ENCODE measurements at places on chromosomes 12 and 14.

DNA sequence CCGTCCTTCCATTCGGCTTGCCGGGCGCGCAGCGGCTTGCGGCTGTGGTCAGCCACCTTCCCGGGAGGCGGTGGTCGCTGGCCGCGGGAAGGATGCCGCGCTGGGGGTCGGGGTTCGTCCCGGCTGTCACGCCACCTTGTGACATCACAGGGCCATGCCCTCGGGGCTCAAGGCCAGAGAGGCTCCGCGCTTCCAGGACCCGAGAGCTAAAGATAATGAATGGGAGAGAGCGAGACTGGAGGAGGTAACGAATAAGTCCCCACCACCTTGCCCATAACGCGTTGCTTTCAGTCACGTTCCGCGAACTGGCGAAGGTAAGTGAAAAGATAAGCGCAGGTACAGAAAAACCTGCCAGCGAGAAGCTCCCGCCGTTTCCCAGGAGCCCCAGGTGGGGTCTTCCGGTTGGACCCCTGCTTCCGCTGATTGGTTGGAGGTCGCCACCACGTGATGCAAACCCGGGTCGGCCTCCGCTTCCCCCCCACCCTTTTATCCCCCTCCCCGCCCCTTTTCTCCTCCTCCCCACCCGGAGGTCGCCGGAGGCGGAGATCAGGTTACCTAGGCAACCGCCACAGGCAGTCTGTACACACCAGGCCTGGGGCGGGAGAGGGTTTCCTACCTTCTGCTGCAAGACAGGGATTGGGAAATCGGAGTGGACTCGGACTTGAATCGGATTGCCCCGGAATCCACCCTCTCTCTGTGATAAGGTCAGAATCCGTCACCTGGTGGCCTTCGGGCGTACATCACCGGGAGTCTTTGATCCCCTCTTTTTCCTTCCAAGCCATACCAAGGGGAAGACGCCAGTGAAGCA is at the start of gene LRRC9:
LRRC9 (plus strand) TSS at position 575 of the 808 bp plus-strand sequence.
- DNase-seq, result no peak

GRCh38 chr12:121578230-121579189 is 2.3 kb downstream of the KDM2B start:
- no peak for DNase-seq

DNA sequence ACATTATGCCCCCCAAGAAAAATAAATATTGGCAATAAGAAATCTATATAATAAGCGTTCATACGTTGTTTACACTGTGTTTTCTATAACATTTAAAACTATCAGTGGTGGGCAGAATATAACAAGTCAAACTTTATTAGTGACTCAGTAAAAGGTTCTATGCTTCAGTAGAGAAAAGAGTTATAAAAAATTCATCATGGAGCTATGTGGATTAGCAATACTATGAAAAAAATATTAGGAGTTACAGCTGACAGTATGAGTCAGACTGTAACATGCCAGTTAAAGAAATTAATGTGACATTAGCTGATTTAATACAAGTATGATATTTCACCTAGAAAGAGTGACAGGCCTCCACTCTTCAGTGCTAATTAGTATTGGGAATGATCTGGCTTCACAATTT is 125.1 kb upstream of the GARIN6 start:
- DNase-seq, result no peak

- no peak for DNase-seq
Measured at GRCh38 chr12:96828169-96828789, 78.8 kb upstream of the NEDD1 start.

GRCh38 chr12:46956451-46957035 is 122.9 kb upstream of the PCED1B start:
- DNase-seq, result no peak

DNA sequence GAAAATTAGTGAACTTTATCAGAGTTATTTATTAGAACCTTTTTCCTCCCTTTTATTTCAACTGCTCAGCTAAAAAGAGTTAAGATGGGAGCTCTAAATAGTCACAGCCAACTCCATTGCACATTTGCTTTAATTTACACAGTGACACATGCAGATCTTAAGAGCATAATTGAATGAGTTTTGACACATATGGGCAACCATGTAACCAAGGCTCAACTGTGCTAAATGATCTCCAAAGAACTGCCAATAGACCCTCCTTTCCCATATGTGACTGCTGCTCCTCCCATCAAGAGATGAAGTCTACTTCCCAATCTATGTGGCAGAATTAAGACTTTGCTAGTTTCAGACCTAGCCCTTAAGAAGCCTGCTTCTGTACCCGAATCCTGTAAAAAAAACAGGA is 960.0 kb downstream of the BCL11B start:
- DNase-seq, result no peak

Data from thoracic aorta (tissue), 2 donors.